ENCODE measurements at places on chromosomes 12 and 14. TPM values are rescaled to one million over a fixed set of nuclear protein-coding genes. Genes with fewer than 3 reads are reported as not detected.

A2ML1 gene
- not detected for total RNA-seq

FAR2 gene
- 14.4 TPM for total RNA-seq

PDE6H gene
- not detected for total RNA-seq

CMA1 gene
- not detected for total RNA-seq

ESRRB gene
- total RNA-seq, result not detected

P2RX2 gene
- total RNA-seq, result not detected
